ENCODE measurements at places on chromosomes 16 and 17. TPM values are rescaled to one million over a fixed set of nuclear protein-coding genes. Genes with fewer than 3 reads are reported as not detected.
A peak's percentile ranks its signal among the peaks of the same experiment; 100 is the strongest.

- no peak for DNase-seq
Measured at GRCh38 chr16:68961778-68962402, 118.6 kb downstream of the TANGO6 start.

The COX6A2 gene
- total RNA-seq = not detected

GRCh38 chr17:9802697-9803096 lies 11.3 kb upstream of the DHRS7C start:
- DNase-seq = no peak

GRCh38 chr16:87037012-87037411 lies 280.2 kb downstream of the C16orf95 start:
- DNase-seq = no peak

The IST1 gene
- 412 TPM for total RNA-seq

The MYH3 gene
- total RNA-seq = 5.4 TPM

The CES4A gene
- total RNA-seq = 16.0 TPM

DNA sequence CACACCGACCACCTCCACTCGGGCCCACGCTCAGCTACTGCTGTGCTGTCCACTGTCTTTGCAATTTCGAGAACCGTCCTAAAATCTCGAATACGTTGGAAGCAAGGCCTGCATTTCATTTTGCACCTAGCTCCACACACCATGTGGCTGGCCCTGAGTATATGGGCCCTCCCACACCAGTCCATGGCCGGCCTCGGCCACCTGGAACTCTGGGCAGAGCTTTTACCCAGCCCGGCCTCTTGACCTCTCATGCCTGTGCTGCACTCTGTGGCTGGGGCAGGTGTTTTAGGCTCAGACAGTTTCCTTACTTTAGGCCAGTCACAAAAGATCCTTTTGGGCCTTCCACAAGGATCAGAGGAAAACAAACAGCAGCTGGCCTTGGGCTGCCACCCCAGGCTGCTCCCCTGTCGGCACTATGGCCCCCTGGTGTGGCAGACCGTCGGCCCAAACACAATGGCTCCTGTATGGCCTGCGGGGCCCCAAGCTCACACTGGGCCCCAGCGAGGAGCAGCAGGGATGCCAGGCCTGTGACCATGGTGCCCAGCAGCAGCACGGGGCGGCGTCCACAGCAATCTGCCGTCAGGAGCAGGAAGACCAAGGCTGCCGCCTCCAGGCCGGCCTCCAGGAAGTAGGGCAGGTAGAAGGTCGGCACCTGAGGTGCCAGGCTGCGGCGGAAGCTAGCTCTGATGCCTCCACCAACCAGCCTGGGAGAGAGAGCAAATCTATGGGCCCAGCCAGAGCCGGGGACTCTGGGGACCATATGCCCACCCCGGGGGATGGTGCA lies 2.5 kb downstream of the SLC22A31 start:
- no peak for DNase-seq

The HSD11B2 gene
- not detected for total RNA-seq

DNA sequence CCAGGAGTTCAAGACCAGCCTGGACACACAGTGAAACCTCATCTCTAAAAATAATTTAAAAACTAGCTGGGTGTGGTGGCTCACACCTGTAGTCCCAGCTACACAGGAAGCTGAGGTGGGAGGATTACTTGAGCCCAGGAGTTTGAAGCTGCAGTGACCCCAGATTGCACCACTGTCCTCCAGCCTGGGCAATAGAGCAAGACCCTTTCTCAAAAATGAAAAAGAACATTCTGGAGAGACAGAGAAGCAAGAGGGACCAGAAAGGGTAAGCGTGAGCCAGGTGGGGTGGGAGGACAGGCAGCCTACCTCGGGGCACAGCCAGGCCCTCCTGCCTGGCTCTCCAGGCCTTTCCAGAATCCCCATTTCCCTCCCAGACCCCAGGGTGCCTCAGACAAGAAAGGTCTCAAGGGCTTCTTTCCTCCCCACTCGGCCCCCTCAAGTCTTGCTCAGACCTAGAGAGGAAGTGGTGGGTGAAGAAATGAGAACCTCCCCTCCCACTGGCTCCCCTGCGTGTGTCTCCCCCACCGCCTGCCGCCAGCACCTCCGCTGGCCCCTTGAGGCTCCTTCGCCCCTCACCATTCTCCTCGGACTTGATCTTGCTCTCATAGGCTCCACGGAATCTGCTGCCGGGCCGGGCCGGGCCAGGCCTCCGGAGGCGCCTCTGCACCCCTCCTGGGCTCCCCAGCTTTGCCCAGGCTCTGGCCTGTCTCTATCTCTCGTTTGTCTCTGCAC lies 503 bp downstream of the C16orf54 start:
- DNase-seq = peak; percentile 67

The B4GALNT2 gene
- total RNA-seq = 0.06 TPM

GRCh38 chr17:49483599-49484509 lies 11.2 kb upstream of the NGFR start:
- no peak for DNase-seq

The PRDM7 gene
- not detected for total RNA-seq

GRCh38 chr16:27811881-27812280 lies 251.6 kb downstream of the GSG1L start:
- DNase-seq = no peak

DNA sequence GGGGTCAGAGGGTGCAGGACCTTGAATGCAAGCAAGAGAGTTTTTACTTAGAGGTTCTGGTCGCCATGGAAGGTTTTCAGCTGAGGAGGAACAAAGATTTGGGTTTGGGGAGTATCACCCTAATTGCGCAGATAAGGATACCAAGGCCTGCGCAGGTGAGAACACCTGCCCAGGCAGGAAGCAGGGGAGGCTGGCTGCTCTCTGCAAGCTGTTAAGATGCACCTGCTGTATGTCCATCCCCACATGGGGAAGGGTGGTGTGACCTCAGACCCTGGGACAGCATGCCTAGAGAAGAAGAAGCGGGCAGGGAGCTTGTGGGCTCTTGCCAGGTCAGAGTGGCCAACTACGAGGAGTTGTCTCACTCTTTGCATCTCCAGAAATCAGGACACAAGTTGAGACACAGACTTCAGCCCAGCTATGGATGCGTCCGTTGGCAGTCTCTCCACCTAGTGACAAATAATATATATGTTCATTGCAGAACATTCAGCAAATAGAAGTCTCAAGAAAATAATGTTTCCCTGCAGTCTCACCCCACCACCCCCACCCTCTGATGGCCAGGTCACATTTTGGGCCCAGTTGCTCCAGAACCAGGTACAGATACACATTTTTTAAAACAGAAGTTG lies 77.7 kb downstream of the SREBF1 start:
- no peak for DNase-seq

- DNase-seq = peak; percentile 76
Measured at GRCh38 chr17:75832164-75832651, 12.0 kb downstream of the UNC13D start.

GRCh38 chr16:71513302-71513701 lies 12.9 kb upstream of the CHST4 start:
- DNase-seq = no peak

- DNase-seq = no peak
Measured at GRCh38 chr17:44059101-44059892, 7.2 kb downstream of the LSM12 start.

The MT4 gene
- not detected for total RNA-seq

- peak; percentile 61 for DNase-seq
Measured at GRCh38 chr16:2473999-2474876, 689 bp upstream of the TBC1D24 start.

DNA sequence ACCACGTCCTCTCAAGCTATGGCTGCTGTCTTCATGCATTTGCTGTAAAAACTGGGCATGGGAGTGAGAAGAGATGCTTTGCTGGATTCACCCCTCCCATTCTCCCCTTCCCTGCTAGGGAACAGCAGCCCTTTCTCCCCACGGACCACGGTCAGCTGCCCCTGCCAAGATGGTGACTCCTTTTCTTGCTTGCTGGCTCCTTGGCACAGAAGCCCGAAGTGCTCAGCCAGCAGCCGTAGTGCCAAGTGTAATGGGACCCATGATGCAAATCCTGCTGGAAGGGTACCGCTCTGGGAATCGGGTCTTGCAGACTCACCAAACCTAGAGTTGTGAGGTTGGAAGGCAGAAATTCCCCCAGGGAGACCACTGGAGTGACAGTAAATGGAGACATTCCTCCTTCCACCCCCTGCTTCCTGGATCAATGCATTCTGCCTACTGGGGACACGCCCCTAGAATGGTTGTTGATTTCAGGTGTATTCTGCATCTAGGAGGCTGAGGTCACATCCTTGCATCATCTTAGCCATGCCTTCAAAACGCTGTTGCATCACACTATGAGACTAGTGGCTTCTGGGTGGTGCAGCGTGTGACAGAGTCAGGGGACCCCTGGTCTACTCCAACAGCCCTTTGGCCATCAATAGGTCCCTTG lies 63.0 kb upstream of the CBX4 start:
- DNase-seq = no peak

DNA sequence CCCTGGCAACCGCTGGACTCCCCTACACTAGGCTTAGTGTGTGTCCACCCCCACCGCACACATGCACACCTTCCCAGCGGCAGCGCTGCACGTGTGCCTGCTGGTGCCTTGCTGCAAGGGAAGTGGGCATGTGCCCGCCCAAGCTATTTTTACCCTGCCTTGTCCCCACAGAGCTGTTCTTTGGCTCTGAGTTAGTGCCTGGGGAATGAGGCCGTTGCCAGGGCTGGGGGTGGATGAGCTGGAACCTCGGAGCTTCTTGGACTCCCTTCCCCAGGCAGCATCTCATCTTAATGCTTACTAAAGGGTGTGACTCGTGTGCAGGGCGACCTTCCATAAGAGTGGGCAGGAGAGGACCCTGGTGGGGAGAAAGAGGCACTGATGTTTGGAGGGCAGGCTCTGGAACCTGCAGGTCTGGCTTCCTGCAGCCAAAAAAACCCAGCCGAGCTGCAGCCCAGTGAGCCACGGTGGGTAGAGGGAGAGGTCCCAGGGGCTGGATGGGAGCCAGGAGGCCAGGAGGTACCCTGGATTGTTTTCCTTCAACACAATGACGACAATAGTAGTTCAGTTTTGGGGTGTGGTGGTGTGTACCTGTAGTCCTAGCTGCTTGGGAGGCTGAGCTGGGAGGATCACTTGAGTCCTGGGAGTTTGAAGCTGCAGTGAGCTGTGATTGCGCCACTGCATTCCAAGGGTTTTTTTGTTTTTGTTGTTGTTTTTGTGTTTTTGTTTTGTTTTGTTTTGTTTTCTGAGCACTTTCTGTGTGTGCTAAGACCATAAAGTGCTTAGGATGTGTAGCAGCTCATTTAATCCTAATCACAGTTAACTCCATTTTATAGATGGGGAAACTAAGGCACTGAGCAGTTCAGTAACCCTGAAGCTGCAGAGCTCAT lies 119.1 kb downstream of the RAB11FIP4 start:
- DNase-seq = no peak

DNA sequence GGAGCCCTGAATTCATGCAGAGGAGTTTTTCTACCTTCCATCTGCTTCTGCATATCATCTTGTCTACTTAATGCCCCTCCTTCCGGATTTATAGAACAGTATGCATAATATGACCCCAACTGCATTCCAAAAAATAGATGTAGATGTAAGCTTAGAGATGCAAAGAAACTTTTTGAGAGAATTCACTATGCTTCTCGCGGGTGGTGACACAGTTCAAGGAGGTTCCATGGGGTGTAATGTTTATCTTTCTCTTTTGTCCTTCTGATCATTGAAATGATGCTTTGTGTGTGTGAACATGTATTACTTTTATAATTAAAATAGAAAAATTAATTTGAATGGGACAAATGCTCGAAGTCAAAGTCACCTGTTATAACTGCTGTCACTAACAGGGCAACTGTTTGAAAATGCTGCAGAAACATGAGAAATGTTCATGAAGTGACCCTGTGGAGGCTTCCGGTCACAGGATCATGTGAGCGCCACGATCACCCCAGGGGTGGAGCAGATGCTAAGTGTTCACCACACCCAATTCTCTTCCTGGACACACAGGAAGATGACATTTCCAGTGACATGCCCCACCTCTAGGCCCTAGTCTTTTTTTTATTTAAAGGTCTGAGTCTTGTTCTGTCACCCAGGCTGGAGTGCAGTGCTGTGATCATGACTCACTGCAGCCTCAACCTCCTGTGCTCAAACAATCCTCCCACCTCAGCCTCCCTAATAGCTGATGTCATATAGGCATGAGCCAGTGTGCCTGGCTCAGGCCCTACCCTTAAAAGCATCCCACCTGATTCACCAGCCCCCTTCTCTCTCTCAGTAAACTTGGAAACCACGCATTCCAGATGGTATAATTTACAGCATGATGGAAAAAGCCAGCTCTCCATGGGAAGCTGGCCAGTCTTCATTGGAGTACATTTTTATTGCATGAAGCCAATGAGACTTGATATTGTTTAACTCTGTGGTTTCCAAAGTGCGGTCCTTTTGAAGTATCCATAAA lies 21.0 kb upstream of the AGRP start:
- no peak for DNase-seq

DNA sequence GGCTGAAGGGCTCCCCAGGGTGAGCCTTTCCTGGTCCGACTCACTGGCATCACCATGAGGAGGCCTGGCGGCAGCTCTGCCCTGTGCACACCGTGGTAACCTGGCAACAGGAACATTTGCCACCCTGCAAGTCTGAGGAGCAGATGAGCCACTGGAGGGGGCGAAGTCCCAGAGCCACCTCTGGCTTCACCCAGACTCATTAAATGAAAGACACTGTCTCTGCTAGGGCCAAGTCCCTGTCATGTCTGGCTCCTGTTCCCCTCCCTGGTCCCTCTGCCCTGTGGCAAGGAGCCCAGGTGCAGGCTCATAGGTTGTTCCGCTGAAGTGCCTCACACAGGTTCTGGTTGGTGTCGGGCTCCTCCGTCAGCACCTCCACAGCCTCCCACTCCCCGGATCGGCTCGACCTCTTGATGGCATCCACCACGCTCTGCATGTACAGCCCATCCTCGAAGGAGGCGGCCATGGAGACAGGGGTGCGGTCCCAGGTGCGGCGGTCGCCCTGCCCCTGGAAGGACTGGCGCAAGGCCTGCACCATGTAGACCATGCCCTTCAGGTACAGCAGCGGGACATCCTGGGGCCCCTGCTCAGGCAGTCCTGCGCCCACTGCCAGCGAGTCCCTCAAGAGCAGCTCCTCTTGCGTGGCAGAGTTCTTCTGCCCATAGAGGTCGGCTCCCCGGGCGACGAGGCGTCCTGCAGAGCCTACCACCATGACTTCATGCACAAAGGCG lies 8.4 kb downstream of the C16orf86 start:
- no peak for DNase-seq

DNA sequence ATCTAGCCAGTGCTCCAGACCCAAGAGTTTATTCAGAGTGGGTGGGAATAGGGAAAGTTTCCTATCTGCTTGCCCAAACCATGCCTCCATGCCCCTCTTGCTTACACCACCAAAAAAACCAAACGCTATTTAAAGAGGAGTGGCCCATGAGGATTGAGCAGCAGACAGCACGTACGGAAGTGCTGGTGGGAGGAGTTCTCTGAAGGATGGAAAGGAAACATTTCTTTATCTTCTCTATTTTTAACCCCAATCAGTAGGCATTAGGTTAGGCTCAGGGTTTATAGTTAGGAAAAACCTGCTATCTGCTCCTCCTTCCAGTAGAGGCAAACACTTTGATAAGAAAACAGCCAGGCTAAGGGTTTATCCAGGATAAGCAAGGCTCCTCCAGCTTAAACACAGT lies 235.3 kb downstream of the ZFHX3 start:
- no peak for DNase-seq

- DNase-seq = no peak
Measured at GRCh38 chr16:23245268-23245667, 56.8 kb upstream of the SCNN1B start.

Measured in CD4-positive, alpha-beta T cell (primary cell).